ENCODE measurements at places on chromosomes 5 and 9.

GRCh38 chr5:20476016-20476415 is 488.0 kb upstream of the CDH18 start:
- DNase-seq, result no peak

GRCh38 chr5:138459311-138459933 is 5.9 kb upstream of the EGR1 start:
- DNase-seq, result no peak

DNA sequence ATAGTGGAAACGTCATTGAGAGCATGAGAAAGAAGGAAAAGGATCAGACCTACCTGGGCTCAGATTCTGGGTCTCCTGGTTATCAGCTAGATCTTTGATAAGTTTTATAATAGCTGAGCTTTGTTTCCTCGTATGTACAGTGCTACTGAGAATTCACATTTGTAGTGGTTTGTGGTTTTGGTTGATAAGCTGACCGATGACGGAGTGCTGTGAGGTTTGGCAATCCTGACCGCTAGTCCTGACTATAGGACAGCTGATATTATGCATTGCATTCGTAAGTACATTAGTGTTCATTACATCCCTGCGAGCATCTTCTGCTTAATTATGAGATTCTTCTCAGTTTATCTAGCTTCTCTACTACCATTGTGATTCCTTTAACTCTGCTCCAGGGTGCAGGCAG is 190.7 kb upstream of the SLC27A6 start:
- DNase-seq, result no peak

DNA sequence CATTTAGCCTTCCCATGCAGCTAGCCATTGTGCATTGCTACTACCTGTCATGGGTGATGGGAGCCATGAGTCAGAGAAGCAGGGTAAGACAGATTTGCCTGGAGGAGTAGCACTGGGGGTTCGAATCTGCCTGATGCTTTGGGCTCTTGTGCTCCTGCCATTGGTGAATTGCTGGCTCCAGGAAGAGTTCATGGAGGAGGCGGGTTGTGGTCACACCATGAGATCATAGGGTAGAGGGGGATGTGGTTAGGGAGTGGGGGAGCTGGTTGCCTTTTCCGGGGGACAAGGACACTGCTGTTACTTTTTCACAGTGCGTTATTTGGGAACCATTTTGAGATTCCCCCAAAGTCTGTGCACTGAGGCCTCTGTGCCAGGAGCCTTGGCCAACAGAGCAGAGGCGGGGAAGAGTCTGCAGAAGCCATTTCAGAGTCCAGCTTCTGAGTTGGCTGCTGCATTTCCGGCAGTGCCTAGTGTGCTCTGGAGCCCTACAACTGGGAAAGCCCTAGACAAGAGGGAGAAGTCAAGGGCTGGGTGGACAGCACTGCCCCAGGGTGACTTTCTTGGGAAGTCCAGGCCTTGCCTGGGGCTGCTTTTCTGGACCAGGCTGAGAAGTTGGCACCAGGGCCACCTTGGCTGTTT is 6.2 kb downstream of the ANGPTL2 start:
- no peak for DNase-seq

- DNase-seq, result no peak
Observed at GRCh38 chr5:96322217-96322616, 110.8 kb downstream of the PCSK1 start.

All from endothelial cell (in vitro differentiated cells).